ENCODE measurements at places on chromosomes 4 and X.

DNA sequence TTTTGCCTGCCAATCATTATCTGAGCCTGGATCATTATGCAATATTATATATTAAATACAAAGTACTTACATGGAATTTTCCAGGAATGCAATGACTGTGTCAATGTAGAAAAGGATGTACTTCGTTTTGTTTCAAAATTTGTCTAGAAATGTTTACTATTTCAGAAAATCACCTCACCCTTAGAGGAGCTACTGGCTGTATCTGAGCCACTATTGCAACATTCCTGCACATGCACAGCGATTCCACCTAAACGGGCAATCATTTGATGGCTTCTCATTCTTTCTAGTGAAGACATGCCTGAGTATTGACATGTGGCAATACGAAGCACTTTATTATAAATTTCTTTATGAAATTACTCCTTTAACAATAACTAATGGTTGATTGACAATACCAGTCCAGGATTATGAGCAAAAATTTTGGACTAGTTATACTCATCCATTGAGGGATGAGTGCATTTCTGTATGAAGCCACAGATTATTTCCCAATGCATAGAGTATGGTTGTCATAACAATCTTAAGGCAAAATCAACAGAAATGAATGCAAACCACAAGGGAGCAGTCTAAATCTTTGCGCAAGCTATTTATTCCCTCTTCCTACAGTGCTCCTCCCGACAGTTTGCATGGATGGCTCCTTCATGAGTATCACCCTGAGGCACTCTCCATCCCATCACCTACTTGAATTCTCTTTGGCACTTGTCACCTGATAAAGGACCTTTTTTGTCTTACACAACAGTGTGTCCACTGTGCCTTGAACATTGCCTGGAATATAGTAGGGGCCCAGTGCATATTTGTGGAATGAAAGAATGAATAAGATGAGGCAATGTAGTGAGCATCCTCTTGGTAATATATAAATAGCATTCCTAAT, 35.8 kb upstream of the MMAA start:
- DNase-seq: no peak

DNA sequence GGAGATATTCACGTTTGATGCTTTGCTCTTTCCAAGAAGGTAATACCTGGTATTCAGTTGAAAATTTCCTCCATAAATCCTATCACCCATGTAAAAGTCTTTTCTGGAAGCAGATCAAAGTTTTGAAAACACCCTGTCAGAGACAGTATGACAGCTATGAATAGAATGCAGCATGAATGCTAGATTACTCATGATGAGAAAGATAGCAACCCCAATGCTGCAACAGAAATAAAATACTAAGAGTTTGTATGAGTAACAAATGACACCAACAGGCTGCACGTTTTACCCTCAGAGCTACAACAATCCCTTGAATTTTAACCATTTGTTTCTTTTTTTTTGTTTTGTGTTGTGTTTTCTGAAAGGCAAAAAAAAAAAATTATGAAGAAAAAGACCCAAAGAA, 108.6 kb downstream of the ARHGAP6 start:
- no peak for DNase-seq

- no peak for DNase-seq
These were observed 250.6 kb downstream of the USP46 start for GRCh38 chr4:52408471-52408870.

- no peak for DNase-seq
These were observed 32.5 kb upstream of the MTMR8 start for GRCh38 chrX:64427787-64428186.

GRCh38 chr4:5928274-5928673, 35.4 kb upstream of the CRMP1 start:
- DNase-seq: no peak

DNA sequence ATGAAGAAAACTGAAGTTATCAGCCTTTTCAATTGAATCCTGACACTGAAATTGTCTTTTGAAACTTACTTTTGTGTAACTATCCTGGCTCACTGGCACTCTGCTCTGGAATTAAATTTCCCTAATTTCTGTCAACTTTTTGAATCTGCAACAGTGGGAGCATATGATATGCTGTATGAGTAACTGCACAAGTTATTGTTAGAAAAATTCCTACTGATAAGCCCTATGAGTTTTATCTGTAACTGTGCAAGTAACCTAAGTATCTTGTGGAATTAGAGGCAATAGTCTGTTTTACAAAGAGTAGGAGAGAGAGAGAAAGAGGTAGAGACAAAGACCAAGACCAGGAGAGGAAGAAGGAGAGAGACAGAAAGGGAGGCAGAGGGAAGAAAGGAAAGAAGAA, 9.2 kb upstream of the HPGD start:
- no peak for DNase-seq

Data from hypothalamus (tissue), 51 donors.